Neural crest cell (in vitro differentiated cells): ENCODE measurements at places on chromosomes 16 and 17. TPM values are rescaled to one million over a fixed set of nuclear protein-coding genes. Genes with fewer than 3 reads are reported as not detected.

The KIF2B gene
- not detected in 2 replicates for total RNA-seq

The KRT39 gene
- not detected in 2 replicates for total RNA-seq

The PTX4 gene
- total RNA-seq: 0.28 TPM in 1 of 2 replicates, not detected in the other

The MFAP4 gene
- 0.26 and 0.43 TPM in 2 replicates for total RNA-seq

The ANKRD40CL gene
- total RNA-seq: not detected in 2 replicates

The ZFHX3 gene
- 40.1 and 46.0 TPM in 2 replicates for total RNA-seq

The NME3 gene
- 35.0 and 38.0 TPM in 2 replicates for total RNA-seq

The CTRB1 gene
- not detected in 2 replicates for total RNA-seq

The SLC12A3 gene
- not detected in 2 replicates for total RNA-seq

- H3K27me3 ChIP-seq: no peaks in the 10 kb centered on the region
- no peak overlapping the region for H3K4me3 ChIP-seq
- H3K36me3 ChIP-seq: no peaks in the 10 kb centered on the region
- DNase-seq: no peak
These were observed 42.5 kb upstream of the RASD1 start for GRCh38 chr17:17538417-17539391.

DNA sequence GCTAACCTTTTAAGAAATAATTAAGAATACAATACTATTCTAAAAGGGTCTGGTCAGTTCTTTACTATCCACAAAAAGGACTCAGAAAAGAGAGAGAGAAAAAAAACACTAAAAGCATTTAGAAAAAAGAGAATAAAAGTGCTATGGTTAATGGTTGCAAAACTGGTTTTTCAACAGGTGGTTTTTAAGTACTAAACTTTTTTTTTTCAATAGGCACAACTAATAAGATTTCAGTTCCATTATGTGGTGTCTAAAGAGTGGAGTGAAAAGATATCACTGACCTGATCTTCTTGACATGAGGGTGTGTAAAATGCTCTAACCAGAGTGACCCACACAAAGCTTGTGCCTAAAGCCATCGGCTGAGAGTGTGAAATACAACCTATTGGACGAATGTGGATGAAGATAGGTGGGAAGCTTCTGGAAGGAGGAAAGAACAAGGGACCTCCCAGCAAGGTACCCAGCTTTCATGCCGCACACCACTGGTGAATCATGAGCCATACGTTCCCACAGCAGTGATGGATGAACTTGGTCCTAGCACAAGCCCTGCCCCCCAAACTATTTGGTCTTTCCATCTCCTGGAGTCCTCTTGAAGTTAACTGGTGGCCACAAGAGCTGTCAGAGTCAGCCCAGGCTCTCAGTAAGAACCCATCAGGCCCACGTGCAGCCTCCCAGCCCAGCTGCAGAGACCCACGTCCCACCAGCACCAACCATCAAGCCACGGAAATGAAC is 103.0 kb downstream of the ZFHX3 start:
- H3K4me1 ChIP-seq: peaks cover 65% of the 10 kb centered on the region
- H3K4me3 ChIP-seq: no peak overlapping the region
- no peaks in the 10 kb centered on the region for H3K27me3 ChIP-seq
- no peak for DNase-seq
- peaks cover 29% of the 10 kb centered on the region for H3K36me3 ChIP-seq
- H3K27ac ChIP-seq: no peak overlapping the region

- H3K27me3 ChIP-seq: no peaks in the 10 kb centered on the region
- H3K4me1 ChIP-seq: no peaks in the 10 kb centered on the region
- no peak overlapping the region for H3K27ac ChIP-seq
- no peaks in the 10 kb centered on the region for H3K36me3 ChIP-seq
- no peak for DNase-seq
- no peak overlapping the region for H3K4me3 ChIP-seq
These were observed 249.0 kb downstream of the BCAS3 start for GRCh38 chr17:60926466-60927183.

DNA sequence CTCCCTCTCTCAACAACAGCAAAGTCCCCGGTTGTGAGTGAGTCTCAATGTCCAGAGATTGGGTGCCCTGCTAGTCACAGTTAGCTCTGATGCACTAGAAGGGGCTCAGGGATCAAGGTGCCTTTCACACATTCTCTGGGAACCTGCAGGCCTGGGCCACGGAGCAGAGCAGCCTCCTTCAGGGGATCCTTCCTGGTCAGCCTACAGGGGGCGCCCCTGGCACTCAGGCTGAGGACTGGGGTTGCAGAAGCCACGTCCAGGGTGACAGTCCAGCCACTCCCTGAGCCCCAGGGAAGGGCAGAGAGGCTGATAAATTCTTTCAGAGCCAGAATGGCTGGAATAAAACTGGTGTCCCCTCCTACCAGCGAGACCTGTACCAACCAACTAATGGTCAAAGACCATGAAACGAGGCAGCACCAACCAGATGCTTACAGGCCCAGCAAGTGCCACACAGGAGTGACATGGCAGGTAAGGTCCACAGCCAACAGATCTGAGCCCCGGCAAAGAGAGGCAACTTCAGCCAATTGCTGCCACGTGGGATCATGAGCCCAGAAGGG is 43.5 kb downstream of the ST3GAL2 start:
- H3K4me3 ChIP-seq: no peak overlapping the region
- no peaks in the 10 kb centered on the region for H3K27me3 ChIP-seq
- peak; percentile 75 for DNase-seq

DNA sequence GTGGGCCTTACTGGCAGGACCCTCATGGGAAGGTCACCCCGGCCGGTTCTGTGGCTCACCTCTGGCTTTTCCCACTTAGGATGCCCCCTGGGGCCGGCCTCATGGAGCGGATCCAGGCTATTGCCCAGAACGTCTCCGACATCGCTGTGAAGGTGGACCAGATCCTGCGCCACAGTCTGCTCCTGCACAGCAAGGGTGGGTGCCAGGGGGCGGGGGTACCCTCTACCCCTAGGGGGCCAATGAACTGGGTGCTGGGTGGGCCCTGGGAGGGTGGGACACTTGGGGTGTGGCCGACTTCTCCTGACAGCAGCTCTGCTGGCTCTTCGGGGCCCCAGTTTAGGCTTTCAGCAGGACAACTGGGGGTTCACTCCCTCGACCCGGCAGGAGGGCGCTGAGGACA is 34.3 kb downstream of the MGAT5B start:
- H3K27me3 ChIP-seq: no peaks in the 10 kb centered on the region
- no peak for DNase-seq
- H3K4me1 ChIP-seq: no peaks in the 10 kb centered on the region
- no peak overlapping the region for H3K4me3 ChIP-seq
- peaks cover 2% of the 10 kb centered on the region for H3K36me3 ChIP-seq

DNA sequence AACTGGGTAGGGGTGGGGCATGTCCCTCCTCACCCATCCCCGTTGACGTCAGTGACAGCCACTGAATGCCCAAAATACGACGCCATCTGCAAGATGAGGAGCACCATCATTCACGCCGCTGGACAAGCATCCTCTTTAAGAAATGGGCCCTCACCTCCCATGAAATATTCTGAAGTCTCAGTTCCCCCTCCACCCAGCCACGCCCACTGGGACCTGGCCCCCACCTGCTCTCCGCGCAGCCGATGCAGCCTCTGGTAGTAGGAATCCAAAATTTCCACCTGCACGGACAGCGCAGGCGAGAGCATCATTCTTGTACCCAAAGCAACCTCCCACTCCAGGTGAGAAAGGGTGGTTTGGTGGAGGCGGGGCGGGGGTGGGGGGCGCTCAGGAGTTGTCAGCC is 5.6 kb downstream of the ITGA2B start:
- H3K4me3 ChIP-seq: no peak overlapping the region
- no peak overlapping the region for H3K27ac ChIP-seq
- no peak for DNase-seq
- peaks cover 44% of the 10 kb centered on the region for H3K27me3 ChIP-seq
- peaks cover 20% of the 10 kb centered on the region for H3K4me1 ChIP-seq
- no peaks in the 10 kb centered on the region for H3K36me3 ChIP-seq

DNA sequence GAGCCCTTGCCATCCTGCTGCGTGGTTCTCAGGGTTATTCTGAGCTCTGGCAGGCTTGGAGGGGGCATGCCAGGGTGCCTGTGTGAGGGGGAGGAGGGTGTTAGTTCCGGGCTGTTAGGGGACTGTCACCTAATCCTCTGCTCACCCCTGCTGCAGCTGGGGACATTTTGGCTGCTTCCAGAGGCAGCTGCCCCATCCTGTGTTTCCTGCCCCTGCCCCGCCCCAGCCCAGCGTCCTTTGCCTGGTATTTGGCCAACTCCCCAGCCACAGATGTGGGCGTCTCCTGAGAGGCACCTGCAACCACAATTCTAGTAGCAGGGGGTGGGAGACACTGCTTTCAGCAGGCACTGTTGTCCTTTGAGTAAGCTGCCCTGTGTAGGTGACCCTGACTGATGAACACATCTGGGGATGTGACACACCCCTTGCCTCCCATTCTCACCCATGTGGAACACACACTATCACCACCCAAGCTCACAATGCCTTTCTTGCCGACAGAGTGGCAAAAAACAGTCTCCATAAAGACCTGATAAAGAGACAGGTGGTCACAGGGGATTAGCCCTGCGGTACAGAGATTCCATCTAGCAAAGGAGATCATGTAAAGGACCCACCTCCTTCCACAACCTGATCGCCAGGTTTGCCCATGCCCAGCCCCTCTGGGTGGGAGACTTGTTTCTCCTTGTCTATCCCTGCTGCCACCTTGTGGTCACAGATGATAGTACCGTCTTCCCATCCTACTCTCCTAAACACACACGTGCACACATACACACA is at the start of gene CHRNE:
Gene CHRNE (minus strand): TSS at position 48 of the 768 bp plus-strand sequence. CDS start 35 bp downstream, at position 13.
- H3K27ac ChIP-seq: peak within 1 kb of the TSS; percentile 83
- H3K27me3 ChIP-seq: peaks cover 20% of the 10 kb centered on the region
- DNase-seq: peak; percentile 74
- peaks cover 10% of the 10 kb centered on the region for H3K4me1 ChIP-seq
- peak within 1 kb of the TSS; percentile 69 for H3K4me3 ChIP-seq

GRCh38 chr17:21272881-21273792 is 11.4 kb upstream of the MAP2K3 start:
- no peak overlapping the region for H3K27ac ChIP-seq
- DNase-seq: no peak
- H3K36me3 ChIP-seq: no peaks in the 10 kb centered on the region
- H3K27me3 ChIP-seq: peaks cover 28% of the 10 kb centered on the region

GRCh38 chr16:24132797-24133155 is 123.4 kb upstream of the CACNG3 start:
- DNase-seq: no peak
- peaks cover 26% of the 10 kb centered on the region for H3K27me3 ChIP-seq
- no peak overlapping the region for H3K4me3 ChIP-seq
- no peaks in the 10 kb centered on the region for H3K36me3 ChIP-seq

- H3K36me3 ChIP-seq: peaks cover 23% of the 10 kb centered on the region
- H3K4me3 ChIP-seq: peak overlapping the region; percentile 88
- H3K27me3 ChIP-seq: no peaks in the 10 kb centered on the region
- H3K4me1 ChIP-seq: peaks cover 28% of the 10 kb centered on the region
- peak overlapping the region; percentile 2 for H3K27ac ChIP-seq
These were observed 1.6 kb downstream of the SUMO2 start for GRCh38 chr17:75181110-75181509.

DNA sequence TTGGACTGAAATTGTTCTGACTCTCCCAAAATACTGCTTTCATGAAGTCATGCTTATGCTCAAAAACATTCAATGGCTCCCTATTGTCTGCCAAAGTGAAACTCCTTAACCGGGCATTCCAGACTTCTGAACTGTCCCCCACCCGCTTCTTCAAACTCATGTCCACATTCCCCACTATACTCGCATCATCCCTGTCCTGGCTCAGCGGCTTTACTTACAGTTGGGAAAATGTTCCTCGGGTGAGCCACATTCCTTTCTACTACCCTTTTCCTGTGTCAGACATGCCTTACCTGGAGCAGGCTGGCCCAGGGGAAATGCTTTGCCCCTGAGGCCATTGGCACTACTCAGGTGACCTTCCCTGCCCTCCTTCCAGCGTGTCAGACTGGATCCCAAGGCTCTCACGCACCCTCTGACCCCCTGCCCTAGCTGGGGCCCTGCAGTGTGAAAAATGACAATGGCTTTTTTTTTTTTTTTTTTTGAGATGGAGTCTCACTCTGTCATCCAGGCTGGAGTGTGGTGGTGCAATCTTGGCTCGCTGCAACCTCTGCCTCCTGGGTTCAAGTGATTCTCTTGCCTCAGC is 5.3 kb downstream of the CYGB start:
- H3K4me3 ChIP-seq: peak overlapping the region; percentile 31
- no peak for DNase-seq
- no peaks in the 10 kb centered on the region for H3K36me3 ChIP-seq
- H3K27ac ChIP-seq: peak overlapping the region; percentile 24

DNA sequence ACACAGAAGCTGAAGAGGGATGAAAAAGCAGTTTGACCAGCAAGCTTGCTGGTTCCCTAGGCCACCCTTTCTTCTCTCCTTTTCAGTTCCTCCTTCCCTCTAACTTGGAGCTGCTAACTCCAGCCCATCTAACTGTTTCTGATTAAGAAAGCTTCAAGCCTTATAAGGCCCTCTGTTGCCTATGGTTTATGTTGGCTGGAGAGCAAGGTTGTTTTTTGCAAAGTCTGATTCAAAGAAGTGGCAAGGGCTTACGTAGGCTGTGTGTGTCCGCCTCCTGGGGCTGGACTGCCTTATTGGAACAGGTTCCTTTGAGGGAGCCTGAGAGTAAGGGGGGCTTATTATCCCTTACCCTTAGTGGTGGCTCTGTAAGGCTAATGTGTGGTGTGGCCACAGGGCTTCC is 7.1 kb downstream of the AKAP1 start:
- H3K4me1 ChIP-seq: peaks cover 4% of the 10 kb centered on the region
- DNase-seq: no peak
- H3K36me3 ChIP-seq: no peaks in the 10 kb centered on the region
- peaks cover 9% of the 10 kb centered on the region for H3K27me3 ChIP-seq
